Stimulated activated CD8-positive, alpha-beta memory T cell treated with anti-CD3 and anti-CD28 coated beads, Interleukin-4, amount 100 ng/mL, for 24 hours (primary cell): ENCODE measurements at places on chromosomes 6 and 20.

DNA sequence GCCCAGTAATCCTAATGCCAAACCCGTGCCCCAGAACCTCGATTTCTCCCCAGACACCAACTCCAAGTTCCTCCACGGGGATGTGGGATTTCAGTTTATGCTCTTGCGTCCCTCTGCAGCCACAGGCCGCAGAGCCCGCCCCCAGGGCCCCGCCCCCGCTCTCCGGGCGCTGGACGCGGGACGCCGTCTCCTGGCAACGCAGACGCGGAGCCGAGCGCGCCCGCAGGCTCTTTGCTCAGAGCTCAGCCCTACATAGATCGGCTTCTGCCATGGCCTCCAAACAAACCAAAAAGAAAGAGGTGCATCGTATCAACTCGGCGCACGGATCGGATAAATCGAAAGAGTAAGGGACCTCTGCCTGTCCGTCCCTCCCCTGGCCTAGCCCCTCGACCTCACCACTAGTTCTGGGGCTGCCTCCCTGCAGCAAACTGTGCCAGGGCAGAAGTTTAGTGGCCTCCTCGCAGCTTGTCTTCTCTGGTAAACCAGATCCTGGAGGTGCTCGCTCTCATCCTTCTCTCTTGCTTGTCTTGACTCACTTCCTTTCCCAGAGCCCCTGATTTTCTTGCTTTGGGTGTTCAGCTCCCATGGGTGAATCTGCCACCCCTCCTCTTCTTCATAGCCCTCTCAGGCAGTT, at the start of gene ADGB:
Gene ADGB, plus strand, starts transcription at position 201 of the 634 bp plus-strand sequence. Its CDS starts 69 bp downstream, at position 270.
- DNase-seq, result no peak

DNA sequence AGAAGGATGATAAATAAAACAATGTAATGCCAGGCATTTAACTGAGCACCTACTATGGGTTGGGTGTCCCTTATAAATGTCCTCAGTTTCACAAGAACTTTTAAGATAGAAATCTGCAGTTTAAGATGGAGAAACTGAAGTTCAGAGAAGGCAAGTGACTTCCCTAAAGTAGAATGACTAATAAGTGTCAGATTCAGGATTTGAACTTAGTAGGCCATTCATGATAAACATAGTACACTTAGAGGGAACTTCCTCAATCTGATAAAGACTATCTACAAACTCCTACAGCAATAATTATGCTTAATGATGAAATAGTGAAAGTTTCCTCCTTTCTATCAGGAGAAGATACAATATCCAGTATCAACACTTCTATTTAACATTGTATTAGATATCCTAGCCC, 43.9 kb downstream of the NCR2 start:
- no peak for DNase-seq

DNA sequence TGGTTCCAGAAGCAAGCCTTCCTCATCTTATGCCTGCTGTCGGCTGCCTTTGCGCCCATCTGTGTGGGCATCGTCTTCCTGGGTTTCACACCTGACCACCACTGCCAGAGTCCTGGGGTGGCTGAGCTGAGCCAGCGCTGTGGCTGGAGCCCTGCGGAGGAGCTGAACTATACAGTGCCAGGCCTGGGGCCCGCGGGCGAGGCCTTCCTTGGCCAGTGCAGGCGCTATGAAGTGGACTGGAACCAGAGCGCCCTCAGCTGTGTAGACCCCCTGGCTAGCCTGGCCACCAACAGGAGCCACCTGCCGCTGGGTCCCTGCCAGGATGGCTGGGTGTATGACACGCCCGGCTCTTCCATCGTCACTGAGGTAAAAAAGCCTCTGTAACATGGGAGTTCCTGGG, 366 bp downstream of the SLC22A1 start:
- no peak for DNase-seq

GRCh38 chr6:168703990-168704389, 263.0 kb downstream of the SMOC2 start:
- DNase-seq, result no peak

GRCh38 chr6:45650524-45651135, 272.9 kb upstream of the SUPT3H start:
- no peak for DNase-seq

DNA sequence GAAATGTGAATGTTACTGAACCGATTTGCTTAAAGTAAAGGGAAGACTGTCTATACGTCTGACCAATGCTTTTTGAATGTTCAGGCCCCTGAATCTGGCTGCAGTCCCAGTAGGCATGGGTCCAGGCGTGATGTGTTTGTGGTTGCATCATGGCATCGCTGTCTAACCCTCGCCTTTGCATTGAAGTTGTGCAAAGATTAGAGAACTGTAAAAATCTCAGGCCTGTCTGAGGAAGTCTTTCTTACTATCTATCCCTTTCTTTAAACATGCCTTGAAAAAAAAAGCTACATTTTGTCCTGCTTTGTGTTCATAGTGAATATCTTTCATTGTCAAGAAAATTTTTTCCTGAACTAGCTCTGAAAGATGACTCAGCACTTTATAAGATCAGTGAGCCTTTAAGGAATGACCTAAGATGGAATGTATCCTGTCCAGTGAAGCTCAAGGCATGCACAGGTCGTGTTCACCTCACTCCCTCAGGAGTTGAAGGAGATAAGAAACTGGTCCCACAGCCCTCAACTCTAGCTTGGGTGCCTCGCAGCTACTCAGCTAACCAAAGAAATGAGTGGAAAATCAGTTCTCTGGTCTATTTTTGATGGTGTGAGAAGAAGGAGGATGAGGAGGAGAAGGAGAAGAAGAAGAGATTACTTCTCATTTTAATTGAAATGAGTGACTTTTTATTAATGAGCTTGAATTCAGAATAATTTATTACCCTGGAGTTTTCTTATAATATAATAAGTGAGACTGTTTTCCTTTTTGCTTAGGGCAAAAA, 48.6 kb downstream of the TPD52L1 start:
- DNase-seq, result no peak

GRCh38 chr6:108655806-108656651, 95.3 kb downstream of the FOXO3 start:
- no peak for DNase-seq

- DNase-seq, result no peak
These were observed 12.9 kb downstream of the VEGFA start for GRCh38 chr6:43782764-43783513.

GRCh38 chr6:34897716-34898115, 8.7 kb downstream of the ANKS1A start:
- DNase-seq, result no peak
